ENCODE measurements at places on chromosomes 6 and 20.

DNA sequence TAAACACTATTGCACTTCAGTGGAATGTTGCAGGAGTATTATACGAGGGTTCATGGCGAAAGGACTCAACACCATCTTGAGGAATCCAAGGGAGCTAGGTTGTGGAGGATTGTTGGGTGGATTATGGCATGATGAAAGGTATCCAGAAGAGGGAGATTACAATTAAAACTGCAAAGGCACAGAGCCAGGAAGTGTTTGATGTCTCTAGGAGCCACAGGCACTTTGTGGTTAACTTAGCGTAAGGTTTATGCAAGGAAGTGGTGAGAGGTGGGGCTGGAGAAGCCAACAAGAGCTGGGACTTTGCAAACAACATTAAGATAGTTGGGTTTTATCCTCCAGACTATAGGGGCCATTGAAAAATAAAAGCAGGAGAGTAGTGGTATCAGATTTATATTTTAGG, 86.6 kb upstream of the TPD52L1 start:
- DNase-seq: no peak

GRCh38 chr6:75472885-75473284, 20.7 kb downstream of the FILIP1 start:
- no peak for DNase-seq

GRCh38 chr6:139254196-139254595, 37.6 kb downstream of the TXLNB start:
- no peak for DNase-seq

DNA sequence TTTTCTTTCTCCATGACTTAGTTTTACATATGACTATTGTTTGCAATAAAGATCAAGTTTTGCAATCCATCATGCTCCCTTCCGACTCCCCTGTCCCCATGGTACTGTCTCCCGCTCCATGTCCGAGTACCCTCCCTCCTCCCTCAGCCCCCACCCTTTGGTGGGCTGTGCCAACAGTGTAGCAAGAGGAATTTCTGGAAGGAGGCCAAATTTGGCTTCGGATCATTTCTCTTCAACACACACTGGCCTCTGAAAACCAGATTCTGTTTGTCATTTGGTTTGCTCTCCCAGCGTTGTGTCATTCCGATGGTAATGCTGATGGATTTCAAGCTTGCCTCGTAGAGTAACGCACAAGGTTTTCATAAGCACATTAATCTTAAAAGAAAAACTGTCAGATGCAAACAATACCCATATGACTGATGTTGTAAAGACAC, 22.9 kb upstream of the PAX1 start:
- DNase-seq: no peak

DNA sequence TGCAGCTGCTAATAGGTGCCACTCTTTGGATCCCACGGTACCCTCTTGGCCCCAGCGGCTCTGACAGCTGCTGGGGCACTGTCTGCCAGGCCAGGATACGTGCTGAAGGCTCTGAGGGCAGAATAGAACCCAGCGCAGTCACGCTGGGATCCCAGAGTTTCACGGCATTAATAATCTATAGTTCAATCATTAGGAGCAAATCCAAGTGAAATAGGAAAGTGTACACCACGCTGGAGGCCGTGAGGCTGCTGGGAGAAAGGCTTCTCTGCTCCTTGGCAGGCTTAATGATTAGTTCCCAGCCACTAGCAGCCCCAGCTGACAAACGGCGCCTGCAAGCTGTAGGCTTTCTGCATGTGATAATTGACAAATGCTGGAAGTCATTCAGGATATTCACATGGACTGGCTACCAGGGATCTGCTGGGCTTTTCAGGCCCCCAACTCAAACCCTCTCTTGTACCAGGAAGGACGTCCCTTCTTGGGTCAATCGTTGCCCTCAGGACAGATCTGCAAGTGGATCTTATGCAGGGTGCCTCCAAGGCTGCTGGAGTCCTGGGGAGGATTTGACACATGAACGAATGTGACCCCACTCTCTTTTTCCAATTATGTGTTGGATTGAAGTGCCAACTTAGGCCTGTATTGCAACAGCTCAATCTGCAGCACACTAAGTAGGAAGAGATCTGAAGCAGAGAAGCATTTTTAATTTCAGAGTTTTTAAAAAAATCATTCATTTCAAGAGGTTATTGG, 50.1 kb upstream of the INSM1 start:
- DNase-seq: no peak

DNA sequence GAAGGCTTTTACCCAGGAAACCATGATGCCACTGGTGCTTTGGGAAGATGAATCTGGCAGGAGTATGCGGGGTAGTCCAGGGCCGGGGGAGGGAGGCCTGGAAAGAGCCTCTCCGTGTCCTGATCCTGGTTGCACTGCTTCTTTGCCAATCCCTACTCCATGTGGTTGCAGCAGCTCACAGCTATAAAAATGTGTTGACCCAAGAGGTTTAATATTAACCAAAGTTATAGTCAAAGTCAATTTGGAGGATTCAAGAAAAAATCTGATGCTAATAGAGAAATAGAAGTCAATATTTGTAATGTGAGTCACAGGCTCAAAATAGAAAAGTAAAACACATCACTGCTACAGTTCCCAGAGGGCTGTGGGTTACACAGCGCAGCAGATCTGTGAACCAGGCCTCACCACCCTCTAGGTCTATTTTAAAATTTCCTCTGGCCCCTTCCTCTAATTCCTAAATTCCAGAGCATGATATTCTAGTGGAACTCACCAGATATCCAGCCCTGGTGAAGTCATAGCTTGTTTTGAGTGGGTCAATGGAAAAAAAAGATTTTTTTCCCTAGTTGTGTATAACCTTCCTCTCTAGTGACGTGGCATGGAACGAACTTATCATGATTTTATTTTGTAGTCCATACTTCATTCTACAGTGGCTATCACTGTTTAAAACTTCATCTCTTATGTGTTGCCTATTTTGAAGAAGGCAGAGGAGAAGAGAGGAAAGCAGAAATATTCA, 63.2 kb upstream of the BMP2 start:
- DNase-seq: no peak

GRCh38 chr6:16591396-16592222, 169.7 kb downstream of the ATXN1 start:
- DNase-seq: peak; percentile 9

DNA sequence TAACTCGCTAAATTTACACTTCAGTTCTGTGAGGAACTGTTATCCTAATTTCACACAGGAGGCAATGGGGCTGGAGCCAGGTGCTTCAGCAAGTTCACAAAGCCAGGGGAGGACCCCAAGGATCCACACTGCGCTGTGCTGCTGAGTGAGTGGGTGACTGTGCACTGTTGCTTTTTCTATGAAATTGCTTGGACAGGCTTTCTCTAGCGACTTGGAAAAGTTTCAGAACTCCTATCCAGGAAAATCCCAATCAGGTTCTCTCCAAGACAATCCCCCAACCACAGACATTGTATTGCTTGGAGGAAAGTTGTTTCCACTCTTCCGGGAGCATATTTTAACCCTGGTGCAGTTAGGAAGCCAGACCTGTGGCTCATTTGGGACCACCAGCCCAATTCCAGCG, 175.9 kb upstream of the CST7 start:
- no peak for DNase-seq

GRCh38 chr6:125421836-125422235, 120.1 kb upstream of the HDDC2 start:
- no peak for DNase-seq

DNA sequence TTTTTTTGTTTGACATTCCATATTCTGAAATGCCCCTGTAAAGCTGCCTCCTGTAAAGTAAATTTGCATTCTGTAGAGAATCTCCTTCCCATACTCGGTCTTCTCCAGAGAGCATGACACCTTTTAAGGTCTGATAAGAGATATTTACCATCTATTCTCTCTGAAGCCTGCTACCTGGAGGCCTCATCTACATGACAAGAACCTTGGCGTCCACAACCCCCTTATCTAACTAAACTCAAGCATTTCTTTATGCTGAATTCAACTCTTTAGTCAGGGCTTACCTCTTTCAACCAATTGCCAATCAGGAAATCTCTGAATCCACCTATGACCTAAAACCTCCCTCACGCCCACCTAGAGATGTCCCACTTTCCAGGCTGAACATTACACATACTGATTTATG, 51.6 kb downstream of the FAM184A start:
- no peak for DNase-seq

DNA sequence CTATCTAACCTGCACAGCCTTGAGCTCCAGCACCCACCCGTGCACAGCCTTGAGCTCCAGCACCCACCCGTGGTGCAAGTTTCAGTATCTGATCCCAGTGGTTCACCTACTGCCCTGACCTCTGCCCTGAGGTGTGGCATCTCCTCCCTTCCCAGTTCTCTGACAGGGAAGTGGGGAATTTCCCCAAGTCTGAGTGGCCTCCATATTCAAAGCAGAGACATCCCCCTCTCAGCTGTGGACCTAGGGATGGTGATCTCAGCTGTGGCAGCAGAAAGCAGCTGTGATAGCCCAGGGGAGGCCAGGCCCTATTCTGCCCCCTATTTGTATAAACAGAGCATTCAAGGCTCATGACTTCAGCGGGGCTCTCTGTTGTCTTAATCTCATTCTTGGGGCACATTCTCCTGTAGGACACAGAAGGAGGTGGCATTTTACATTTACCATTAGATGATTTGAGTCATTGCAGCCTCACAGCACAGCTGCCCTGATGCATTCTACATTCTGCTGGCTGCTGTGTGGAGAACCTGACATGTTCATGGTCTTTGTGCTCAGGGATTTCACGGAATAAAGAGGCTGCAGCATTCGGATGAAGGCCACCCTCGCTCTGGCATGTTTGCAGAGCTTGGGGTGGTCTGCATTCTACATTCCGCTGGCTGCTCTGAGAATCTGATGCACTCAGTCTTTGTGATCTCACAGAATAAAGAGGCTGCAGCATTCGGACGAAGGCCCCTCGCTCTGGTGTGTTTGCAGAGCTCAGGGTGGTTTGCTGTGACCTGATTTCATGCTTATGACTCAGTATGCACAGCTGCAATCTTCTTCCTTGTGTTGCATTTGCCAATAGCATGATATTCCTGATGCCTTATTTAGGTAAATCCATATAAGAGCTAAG, 16.9 kb downstream of the GPR31 start:
- no peak for DNase-seq

DNA sequence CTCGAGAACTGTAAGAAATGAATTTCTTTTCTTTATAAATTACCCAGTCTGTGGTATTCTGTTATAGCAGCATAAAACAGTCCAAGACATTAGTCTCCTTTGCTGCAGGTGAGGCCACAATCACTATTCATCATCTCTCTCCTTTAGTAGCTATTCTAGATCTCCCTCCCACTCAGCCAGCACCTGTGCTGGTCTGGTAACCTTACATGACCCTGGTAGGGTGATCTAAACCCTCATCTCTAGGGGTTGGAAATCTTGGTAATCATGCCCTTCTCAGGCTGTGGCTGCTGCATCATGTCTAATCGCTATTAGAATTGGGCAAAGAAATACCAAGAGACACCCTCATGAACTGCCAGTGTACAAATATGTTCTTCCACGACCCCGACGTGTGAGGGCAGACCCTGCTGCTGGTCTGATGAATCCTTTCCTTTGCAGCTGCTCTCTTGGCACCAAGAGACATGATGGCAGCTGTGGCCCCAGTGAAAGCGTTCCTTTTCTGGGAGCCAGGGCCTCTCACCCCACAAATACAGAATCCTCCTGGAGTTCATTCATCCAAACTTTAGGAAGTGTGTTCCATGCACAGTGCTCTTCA, 23.0 kb upstream of the IGF2R start:
- DNase-seq: no peak

GRCh38 chr6:39294133-39294532, 20.1 kb downstream of the KCNK17 start:
- no peak for DNase-seq

GRCh38 chr20:5397393-5397792, 80.6 kb upstream of the PROKR2 start:
- DNase-seq: no peak

DNA sequence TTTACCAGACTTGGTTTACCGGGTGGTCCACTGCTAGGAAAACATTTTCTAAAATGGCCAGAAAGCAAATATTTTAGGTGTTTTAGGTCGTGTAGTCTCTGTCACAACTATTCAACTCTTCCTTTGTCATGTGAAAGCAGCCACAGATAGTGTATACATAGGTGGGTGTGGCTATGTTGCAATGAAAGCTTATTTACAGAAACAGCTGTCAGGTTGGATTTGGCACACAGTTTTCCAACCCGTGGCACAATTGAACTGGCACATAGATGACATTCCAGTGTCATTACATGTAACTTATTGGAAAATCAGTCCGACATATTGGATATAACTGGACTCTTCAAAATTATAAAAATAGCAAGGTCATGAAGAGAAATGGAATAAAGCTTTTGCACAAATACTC, 68.9 kb upstream of the KCNQ5 start:
- no peak for DNase-seq

DNA sequence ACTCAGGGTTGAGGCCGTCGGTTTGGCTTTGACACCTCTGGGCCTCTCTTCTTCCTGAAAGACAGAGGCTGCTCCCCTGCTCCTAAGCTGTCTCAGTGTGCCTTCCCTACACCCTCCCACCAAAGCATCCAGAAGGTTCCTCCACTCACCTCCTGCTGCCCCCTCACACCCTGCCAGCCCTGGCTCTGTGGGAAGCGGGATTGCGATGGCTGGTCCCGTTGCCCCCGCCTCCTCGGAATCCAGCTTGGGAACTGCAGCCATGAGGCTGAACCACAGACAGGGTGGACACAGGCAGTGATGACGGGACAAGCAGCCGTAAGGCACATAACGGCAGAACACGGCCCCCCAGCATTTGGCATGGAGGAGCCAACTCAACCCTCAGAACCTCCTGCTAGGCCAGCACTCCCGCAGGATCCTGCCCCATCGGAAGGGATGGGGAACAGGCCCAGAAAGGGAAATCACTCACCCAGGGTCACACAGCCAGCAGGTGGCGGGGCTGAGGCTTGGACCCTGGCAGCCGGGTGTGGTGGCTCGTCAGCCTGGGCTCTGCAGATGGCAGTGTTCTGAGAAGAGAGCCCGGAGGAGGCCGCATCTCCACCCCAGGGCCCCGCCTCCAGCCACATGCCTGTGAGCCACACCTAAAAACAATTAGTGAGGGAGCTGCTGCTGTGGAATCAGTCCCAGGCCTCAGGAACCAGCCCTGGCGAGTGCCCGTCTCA, 139.6 kb downstream of the PHACTR3 start:
- DNase-seq: no peak

DNA sequence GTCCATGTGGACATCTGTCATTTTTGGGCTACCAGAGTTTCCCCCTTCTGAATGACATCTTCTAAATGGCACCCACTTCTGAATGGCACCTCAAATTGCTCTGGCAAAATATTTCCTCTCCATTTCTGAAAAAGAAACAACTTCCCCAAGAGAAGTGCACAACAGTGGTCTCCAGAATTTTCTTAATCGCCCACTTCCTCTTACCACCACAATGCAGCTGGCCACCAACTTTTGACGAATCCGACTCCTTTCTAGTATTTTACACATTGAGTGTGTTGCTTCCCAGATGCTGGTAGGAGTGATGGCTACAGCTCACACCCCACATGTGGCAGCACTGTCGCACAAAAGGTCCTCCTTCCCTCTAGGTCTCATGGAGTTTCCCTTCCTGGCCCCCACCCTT, 216.1 kb downstream of the FOXA2 start:
- DNase-seq: no peak

GRCh38 chr6:31578184-31579118, 3.1 kb downstream of the TNF start:
- DNase-seq: no peak
